ENCODE measurements at places on chromosomes 6 and 20.

GRCh38 chr6:90397047-90397446, 100.4 kb upstream of the BACH2 start:
- no peak for DNase-seq

- no peak for DNase-seq
These were observed 133.9 kb downstream of the JPH2 start for GRCh38 chr20:44053046-44053445.

DNA sequence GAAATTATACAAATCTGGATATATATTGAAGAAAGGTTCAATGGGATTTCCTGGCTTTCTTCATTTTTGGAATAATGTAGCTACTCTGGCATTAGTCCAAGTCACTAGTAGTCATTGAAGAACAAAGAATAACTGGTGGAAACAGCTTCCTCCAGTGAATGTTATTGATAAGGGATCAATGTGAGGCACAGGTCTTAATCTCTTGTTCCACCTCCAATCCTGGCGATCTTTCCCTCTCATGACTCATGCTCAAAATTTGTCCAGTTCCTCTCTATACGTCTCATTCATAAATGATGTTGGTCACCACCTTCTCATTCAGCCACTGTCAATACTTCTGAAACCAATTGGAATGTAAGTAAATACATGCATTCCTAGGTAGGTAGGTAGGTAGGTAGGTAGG, 185.0 kb upstream of the BMP2 start:
- DNase-seq, result no peak

- DNase-seq, result no peak
These were observed 15.1 kb upstream of the CCDC167 start for GRCh38 chr6:37514837-37515236.

- no peak for DNase-seq
These were observed 7.7 kb downstream of the KIF3B start for GRCh38 chr20:32285082-32285620.

GRCh38 chr6:53704700-53705099, 39.1 kb upstream of the KLHL31 start:
- no peak for DNase-seq

- DNase-seq, result no peak
These were observed 5.8 kb upstream of the IRAK1BP1 start for GRCh38 chr6:78861509-78861908.

GRCh38 chr6:11009353-11009752, 34.8 kb downstream of the ELOVL2 start:
- DNase-seq, result peak; percentile 75

DNA sequence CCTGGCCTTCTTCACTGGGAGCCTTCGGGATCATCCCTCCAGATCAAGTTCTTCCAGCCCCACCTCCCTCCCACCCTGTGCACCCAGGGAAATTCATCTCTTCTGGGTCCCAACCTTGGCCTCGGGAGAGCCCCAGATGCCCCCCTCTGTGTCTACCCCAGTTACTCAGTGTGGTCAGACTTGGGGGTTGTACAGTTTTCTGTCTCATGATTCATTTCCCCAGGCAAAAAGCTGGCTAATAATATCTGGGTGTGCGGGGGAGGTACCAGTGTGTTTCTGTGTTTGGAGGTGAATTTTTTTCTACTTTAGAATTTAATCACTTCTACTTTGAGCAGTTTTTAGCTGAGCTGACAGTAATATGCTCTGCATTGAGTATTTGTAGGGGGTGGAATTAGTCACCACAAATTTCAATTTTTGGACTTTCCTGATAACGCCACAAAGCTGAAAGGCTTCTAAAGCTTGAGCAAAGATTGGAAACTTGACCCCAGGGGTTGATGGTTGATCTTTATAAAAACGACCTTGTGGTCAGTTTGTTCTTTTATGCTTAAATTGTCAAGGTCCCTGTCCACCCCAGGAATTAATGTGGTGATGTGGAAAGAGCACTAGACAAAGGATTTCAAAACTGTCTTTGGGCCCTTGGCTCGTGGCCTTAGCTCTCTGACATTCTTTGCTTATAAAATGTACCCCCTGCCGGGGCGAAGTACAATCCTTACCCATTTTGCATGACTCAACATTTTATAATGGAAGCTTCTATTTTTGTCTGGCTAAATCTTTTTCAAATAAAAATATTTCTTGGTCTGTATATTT, 284.7 kb upstream of the TAB2 start:
- DNase-seq, result no peak

- DNase-seq, result no peak
These were observed 1.4 kb downstream of the SRC start for GRCh38 chr20:37347347-37347823.

- no peak for DNase-seq
These were observed 5.5 kb upstream of the ABCF1 start for GRCh38 chr6:30565772-30566171.

GRCh38 chr20:17457588-17458190, 73.5 kb downstream of the BFSP1 start:
- no peak for DNase-seq
